Smooth muscle cell of trachea (primary cell): ENCODE measurements at places on chromosomes 13 and 19. TPM values are rescaled to one million over a fixed set of nuclear protein-coding genes. Genes with fewer than 3 reads are reported as not detected.

Gene ADGRL1
- total RNA-seq, result 2.0 and 5.0 TPM in 2 replicates

Gene RAB8A
- total RNA-seq, result 65.5 and 71.9 TPM in 2 replicates

Gene PDE4A
- 6.3 and 8.7 TPM in 2 replicates for total RNA-seq

Gene SRRM5
- total RNA-seq, result 0.17 TPM in 1 of 2 replicates, not detected in the other

Gene ZNF610
- total RNA-seq, result 2.9 and 4.3 TPM in 2 replicates

Gene LGI4
- total RNA-seq, result 0.29 and 1.7 TPM in 2 replicates

Gene WASF3
- total RNA-seq, result 12.2 and 14.2 TPM in 2 replicates

Gene ZNF738
- total RNA-seq, result 1.7 and 6.0 TPM in 2 replicates

Gene SLC39A3
- 30.7 and 37.5 TPM in 2 replicates for total RNA-seq

Gene RNF113B
- total RNA-seq, result not detected in 2 replicates

Gene C13orf46
- total RNA-seq, result 0.50 and 0.58 TPM in 2 replicates
